BJ (cell line): ENCODE measurements at places on chromosomes 4 and X.

DNA sequence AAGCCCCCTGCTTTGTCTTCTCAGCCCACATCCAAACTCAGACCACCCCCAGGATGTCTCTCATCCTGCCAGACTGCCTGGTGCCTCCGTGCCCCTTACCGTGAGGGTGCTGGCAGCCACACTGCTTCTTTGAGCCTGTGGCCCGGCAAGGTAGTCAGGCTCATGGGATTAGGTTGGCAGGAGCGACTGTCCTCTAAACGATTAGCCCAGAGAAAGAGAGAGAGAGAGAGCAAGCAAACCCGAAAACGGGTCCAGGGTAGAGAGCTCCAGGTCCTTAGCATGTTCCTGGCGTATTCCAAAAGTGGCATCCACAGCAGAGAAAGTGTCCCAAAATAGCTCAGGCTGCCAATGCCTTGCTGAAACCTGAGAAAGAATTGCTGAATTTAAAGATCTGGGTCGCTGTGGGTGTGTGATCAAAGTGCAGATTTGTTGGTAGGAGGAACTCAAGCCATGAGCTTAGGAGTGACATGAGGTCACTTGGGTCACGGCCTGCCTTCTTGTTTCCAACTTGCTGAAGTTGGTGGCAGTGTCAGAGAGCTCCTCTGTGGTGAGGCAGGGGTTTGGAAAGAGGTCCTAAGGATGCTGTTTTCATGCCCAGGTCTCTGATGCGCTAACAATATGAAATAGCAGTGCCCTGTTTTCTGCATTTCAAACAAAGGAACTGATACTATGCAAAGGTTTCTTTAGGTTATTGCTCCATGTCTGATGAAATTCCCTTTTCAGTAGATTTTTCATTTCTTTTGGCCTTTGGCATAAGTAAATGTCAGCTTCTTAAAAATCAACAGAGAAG, 81.6 kb downstream of the RTL9 start:
- DNase-seq = no peak

DNA sequence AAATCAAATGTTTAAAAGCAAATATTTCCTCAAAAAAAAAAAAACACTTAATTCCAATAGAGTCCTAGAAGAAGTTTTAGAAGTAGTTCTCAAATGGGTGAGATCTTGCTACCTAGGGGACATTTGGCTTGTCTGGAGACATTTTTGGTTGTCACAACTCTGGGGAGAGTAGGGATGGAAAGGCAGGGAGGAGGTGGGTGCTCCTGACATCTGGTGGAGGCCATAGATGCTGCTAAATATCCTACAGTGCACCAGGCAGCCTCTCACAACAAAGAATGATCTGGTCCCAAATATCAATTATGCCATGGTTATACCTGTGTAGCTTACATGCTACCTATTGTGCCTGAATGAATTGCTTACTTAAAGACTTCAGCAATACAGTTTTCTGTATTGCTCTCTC, 46.8 kb downstream of the CPE start:
- no peak for DNase-seq

- DNase-seq = no peak
These were observed 743 bp downstream of the NKAP start for GRCh38 chrX:119942831-119943184.

- no peak for DNase-seq
These were observed 136.9 kb downstream of the ASMT start for GRCh38 chrX:1751781-1752180.

GRCh38 chrX:13933851-13934250, 95.8 kb downstream of the GEMIN8 start:
- DNase-seq = no peak

DNA sequence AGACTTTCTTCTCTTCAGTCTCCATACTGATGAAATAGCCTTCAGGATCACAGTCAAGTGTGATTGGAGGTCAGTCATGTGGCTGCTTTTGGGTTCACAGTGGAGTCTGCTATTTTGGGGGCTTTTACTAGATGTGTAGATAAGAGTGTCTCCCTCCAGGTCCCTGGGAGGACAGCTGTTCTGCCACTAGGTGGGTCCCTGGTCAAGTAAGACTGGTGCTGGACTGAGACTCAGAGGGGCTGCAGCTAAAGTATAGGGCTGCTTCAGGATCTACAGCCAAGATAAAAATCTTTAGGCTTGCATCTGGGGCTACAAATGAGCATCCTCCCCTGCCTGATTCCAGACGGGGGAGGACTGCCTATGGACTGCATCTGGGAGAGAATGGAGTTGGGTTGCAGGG, 200.7 kb upstream of the ANKRD50 start:
- DNase-seq = no peak

- DNase-seq = no peak
These were observed 15.7 kb downstream of the HELT start for GRCh38 chr4:185033950-185034349.

GRCh38 chrX:71945237-71945805, 34.7 kb downstream of the NHSL2 start:
- DNase-seq = no peak

- no peak for DNase-seq
These were observed 56.4 kb downstream of the RWDD4 start for GRCh38 chr4:183602557-183603027.

DNA sequence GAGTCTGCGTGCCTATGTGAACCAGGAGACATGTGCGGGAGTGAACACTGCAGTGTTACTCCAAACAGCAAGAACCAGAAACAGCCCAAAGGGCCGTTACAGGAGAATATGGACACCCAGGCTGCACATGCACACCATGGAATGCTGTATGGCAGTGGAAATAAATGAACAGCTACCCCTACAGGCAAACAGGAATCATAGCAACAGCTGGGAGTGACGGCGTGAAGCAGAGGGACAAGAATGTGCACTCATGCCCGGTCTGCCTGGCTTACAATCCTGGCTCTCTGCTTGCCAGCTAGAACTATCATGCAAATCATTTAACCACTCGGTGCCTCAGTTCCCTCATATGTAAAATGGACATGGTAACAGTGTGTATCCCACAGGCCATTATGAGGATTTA, 16.6 kb downstream of the GPKOW start:
- DNase-seq = no peak
